Effector memory CD4-positive, alpha-beta T cell (primary cell): ENCODE measurements at places on chromosomes 7 and 10.

- no peak for DNase-seq
Measured at GRCh38 chr7:138822867-138823535, 25.0 kb upstream of the ATP6V0A4 start.

- no peak for DNase-seq
Measured at GRCh38 chr10:76882245-76882644, 755.4 kb downstream of the KCNMA1 start.

DNA sequence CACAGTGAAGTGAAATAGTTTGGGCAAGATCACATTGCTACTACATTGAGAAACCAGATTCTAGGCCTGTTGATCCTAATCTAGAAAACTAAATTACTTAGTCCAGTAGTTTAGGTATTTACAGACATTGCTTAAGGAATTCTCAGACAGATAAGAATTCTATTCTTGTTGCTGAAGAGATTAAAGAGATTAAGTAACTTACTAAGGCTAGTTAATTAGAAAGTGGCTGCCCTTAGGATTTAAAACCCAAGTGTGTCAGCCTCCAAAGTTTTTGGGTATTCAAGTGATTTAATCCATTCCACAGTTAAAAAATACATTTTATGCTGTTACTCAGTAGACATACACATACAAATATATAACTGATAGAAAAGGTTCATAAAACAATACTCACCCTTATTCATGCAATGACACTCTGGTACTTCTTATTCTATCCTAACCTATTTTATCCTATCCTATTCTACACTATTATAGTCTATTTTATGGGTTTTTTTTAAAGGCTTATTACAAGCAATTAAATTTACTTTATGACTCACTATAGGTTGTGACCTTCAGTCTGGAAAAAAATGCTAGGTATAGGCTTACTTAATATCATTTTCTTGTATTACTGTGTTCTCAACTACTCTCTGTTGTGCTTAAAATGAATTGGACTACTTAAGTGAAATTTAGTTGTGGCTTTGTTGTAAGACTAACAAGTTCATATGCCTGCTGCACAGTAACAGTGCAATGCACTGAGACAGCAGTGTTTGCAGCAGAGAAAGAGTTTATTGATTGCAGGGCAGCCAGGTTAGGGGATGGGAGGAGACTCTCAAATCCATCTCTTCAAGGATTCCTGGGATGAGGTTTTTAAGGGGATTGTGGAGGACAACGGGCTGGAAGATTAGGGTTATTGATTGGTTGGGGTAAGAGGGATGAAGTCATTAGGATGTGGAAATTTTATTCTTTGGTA is 10.7 kb downstream of the SPAM1 start:
- no peak for DNase-seq

DNA sequence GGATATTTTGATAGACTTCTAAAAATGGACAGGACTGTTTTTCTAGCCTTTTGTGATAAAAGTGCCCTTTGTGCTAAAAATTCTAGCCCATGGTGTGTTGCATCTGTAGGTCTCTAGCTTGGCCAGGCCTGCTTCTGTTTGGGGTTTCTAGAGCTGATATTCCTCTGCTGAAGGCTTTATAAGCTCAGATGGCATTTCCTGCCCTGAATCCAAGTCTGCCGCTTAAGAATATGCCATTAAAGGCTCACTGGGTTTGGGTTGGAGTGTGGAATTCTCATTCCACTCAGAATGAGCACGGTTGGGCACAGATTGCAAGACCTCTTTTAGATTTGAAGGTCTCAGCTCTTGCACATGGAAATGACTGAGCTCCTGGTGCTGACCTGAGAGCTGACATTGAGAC is 49.4 kb upstream of the IGFBP3 start:
- DNase-seq = no peak

DNA sequence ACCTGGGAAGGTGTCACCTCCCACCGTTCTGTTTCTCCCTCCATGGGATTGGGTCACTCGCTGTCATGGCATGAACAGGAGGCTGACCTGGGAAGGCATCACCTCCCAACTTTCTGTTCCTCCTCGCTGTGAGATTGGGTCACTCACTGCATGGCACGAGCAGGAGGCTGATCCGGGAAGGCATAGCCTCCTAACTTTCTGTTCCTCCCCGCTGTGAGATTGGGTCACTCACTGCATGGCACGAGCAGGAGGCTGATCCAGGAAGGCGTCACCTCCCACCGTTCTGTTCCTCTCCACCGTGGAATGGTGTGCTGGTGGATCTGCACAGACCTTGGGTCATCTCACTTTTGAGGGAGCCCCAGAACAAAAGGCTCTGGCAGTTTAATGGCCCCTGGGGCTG is 239.2 kb upstream of the PRKCQ start:
- no peak for DNase-seq

DNA sequence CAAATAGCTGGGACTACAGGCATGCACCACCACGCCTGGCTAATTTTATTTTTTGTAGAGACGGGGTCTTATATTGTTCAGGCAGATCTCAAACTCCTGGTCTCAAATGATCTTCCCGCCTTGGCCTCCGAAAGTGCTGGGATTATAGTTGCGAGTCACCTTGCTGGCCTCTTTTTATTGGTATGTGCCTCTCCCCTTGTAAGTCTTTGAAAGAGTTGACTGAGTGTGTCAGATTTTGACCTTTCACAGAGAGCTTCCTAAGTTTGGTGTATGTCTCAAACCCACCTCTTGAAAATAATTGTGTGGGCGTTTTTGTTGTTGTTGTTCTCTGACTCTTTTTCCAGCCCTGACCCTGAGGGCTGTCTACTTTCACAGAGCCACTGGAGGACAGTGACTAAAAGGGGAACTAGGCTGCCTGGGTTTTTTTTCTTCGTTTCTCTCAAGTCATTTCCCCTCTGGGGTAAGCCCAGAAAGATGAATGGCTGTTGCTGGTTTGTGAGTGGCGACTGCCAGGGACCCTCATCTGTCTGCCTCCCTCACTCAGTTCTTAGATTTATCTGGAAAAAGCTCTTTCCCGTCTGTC is 262.8 kb downstream of the ZEB1 start:
- DNase-seq = no peak
